ENCODE measurements at places on chromosomes 7 and 10. TPM values are rescaled to one million over a fixed set of nuclear protein-coding genes. Genes with fewer than 3 reads are reported as not detected.

Gene CPA2
- total RNA-seq: 0.32 TPM

GRCh38 chr10:29063806-29064644, 224.8 kb upstream of the LYZL1 start:
- peak; percentile 20 for DNase-seq

GRCh38 chr10:1206601-1207000, 150.4 kb downstream of the WDR37 start:
- DNase-seq: no peak

DNA sequence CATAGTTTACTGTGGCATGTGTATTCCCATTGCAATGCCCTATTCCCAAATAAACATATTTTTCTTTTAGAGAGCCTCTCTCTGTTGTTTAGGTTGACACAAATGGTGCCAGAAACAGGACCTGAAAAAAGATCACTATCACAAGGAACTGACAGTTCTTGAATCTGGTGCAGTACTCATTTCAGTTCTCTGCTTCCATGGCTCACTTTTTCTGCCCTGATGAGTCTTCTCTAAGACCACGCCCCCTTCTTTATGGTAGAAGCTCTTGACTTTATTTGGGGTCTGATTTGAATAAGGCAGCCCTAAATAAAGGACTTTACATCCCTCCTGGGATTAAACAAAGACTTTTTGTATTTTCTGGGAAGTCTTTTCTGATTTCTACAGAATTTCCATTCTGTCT, 3.5 kb upstream of the CCDC126 start:
- DNase-seq: no peak

- no peak for DNase-seq
Observed at GRCh38 chr10:130337305-130337640, 201.1 kb downstream of the GLRX3 start.

- peak; percentile 18 for DNase-seq
Observed at GRCh38 chr10:34886906-34887642, 72.0 kb upstream of the PARD3 start.
